ENCODE measurements at places on chromosomes 13 and 19.
A peak's percentile ranks its signal among the peaks of the same experiment; 100 is the strongest.

- no peak for DNase-seq
Measured at GRCh38 chr19:1220976-1221903, 15.7 kb downstream of the STK11 start.

DNA sequence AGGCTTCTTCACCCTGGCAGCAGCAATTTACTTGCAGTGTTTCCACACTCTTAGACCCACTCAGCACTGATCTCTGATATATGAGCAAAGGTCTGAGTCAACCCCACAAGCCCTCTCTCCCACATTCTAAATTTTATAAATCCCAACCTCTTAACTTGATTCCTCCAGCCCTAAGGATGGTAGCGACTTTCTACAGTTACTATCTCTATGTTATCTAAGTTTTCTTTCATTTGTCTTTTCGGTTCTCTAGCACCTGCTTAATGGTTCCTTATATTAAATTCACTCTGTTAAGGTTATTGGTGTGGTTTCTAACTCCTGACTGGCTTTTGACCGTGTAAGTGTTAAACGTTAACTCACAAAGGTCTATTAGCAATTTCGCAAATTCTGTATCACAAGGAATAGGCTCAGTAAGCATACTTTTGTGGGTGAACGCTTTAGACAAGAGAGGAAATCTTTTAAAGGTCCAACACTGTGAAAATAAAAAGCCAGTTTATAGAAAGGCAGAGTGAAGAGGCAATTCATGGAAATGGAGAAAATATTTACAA is 99.3 kb downstream of the DLEU7 start:
- DNase-seq: no peak

DNA sequence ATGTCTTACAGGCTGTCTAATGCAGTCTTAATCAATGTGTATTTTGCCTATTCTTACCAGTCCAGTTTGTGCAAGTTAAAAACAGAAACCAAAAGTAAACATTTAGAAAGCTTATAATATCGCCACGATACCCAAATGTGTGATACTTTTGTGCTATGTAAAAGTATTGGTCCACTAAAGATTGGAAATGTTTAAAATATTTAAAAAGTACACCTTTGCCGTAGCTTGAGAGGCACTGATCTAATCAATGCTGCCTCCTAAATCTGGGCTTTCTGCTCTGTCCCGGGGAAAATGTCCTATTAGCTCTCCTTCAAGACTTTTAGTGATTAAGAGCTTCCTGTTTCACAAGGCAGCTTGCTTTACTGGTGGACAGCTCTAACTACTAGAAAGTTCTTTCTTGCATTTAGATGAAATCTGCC is 64.7 kb downstream of the DNAJC15 start:
- no peak for DNase-seq

GRCh38 chr19:51681286-51681941 is 11.7 kb upstream of the SPACA6 start:
- no peak for DNase-seq

DNA sequence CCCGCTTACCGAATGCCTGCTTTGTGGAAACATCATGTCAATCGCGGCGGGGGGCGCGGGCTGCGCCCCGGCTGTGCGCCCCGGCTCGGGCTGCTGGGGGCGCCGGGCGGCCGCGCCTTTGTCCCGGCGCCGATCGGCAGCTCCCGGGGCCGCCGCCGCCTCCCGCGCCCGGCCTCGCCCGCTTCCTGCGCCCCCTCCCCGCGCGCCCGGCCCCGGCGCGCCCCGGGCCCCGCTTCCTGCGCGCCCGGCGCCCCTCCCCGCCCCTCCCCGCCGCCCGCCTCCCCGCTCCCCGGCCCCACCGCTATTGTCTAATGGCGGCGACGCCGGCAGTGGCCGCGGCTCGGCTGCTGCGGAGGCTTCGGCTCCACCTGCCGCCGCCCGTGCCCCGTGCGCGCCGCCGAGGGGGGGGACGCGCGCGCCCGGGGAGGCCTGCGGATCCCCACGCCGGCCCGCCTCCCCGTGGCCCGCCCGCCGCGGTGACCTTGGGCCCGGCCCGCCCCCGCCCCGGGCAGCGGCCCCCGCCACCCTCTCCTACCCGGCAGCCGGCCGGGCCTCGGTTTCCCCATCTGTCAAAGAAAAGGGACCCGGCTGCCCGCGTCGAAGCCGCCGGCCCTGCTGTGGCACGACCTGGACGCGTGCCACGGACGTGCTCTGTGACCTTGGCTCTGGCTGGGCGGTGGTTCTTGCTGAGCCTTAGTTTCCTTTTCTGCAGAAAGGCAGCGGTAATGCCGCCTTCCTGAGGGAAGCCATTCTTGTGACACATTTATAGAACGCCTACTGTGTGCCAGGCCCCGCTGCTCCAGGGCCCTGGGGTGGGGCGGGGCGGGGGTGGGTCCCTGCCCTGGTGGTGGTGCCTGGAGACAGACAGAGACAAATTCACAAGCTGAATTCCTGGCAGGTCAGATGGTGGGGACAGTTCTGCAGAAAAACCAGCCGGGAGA is at the start of gene TLE5:
TLE5 (minus strand) TSS at position 331 of the 941 bp plus-strand sequence; CDS start at position 36, 295 bp downstream.
- DNase-seq: peak; percentile 72

GRCh38 chr13:49936968-49937273 is 781 bp upstream of the SPRYD7 start:
- DNase-seq: no peak

- DNase-seq: no peak
Measured at GRCh38 chr19:49761625-49762311, 1.3 kb downstream of the TSKS start.

GRCh38 chr19:8259142-8259921 is 48.8 kb downstream of the CD320 start:
- no peak for DNase-seq

- DNase-seq: no peak
Measured at GRCh38 chr19:48401287-48401686, 7.8 kb downstream of the GRIN2D start.

- no peak for DNase-seq
Measured at GRCh38 chr19:56170261-56170660, 5.5 kb upstream of the GALP start.

DNA sequence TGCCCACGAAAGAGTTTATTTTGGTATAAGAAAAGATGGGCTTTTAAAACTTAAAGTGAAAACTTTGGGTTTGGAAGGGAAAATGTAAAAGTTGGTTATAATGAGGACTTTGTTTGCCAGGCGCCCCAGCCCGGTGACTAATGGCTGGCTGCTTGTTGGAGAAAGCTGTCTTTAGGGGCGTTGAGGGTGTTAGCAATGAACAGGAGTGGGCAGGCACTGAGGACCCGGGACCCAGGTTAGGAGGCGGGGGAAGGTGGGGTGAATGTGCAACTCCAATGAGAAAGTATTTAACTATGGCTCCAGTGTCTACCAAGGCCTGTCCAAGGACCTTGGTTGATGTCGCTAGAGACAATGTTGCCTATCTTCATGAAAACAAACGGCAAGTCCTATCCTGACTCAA is 118.6 kb downstream of the ZNF536 start:
- no peak for DNase-seq

DNA sequence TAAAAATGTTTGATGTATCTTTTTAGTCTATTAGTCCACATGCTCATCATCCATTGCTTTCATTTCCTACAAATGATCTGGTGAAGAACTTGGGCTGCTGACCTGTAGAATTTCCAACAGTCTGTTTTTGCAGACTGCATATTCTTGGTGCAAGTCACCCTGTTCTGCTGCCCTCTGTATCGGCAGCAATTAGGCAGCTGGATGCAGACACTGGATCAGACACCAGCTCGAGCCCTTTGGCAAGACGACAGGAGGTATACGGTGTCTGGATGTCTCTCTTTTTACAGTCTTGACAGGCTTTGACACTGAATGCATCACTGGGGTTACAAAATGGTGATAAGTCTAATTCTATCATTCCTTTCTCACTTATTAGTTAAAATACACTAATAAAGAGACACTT is 21.8 kb downstream of the MTRF1 start:
- DNase-seq: no peak

DNA sequence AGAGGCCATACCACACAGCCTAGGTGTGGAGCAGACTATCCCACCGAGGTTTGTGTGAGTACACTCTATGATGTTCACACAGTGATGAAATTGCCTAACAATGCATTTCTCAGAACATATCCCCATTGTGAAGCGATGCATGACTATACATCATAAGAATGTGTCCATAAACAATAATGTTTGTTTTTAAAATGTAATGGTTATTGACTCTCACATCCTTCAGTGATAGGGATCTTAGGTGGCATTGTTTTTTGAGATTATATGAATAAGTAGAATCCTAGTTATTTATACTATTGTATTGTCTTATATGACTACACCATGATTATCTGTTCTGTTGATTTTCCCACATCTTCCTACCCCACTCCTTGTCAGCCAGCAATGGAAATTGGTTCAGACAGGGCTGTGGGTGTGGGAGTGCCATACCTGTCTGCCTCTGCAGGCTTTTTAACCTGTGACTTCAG is 13.6 kb downstream of the CCNA1 start:
- no peak for DNase-seq

DNA sequence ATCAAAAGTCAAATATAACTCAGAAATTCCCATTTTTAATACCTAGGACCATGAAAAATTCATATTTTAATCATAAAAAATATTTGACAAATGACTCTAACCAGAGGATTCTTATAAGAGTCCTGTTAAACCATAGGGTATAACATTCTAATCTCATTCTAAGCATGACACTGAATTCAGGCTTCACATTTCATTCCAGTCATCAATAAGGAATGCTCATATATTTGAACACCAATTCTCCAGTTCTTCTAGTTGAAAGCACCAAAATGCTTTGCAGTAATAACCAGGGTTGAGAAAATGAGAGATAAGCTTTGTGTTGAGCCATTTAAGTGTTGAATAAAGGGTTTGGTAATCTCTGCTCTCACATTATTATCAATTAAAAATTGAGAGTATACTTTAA is 147.5 kb downstream of the VWA8 start:
- no peak for DNase-seq

All from activated CD4-positive, CD25-positive, alpha-beta regulatory T cell treated with anti-CD3 and anti-CD28 coated beads, Interleukin-2, amount 50 U/mL, for 72 hours (primary cell).